Urothelium cell line (cell line): ENCODE measurements at places on chromosomes 2 and 18.

GRCh38 chr2:37558623-37559022 is 112.8 kb downstream of the CDC42EP3 start:
- no peak for DNase-seq

GRCh38 chr2:138814123-138814898 is 34.1 kb upstream of the NXPH2 start:
- DNase-seq, result no peak

DNA sequence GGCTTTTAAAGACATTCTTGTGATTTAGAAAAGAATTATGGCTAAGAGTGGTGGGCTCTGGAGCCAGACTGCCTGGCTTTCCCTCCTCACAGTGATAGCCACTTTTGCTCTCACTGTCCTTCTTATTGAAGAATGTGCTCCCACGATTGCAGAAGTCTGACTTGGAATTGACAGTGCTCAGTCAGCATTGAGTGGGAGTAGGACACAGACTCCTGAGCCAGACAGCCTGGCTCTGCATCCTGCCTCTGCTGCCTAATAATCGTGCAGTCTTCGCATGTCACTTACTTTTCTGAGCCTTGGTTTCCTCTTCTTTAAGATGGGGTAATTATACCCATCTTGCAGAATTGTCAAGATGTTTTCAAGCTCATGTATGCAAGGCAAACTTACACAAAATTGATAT is 23.3 kb downstream of the SPATS2L start:
- no peak for DNase-seq

DNA sequence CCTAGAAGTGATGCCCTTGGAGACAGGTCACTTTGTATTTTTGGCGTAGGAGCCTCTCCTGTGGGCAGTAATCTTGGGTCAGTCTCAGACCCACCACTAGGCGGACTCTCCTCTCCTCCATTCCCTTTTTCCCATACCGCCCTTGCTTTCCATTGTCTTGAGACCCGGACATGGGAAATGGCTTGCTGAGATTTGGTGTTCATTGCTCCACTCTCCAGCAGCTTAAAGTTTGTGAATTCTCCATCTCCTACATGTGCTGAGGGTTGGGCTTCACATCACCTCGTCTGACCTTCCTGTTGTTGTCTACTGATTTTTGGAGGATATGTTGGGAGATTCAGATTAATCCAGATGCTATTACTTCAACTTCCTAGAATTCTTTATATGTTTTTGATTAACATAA is 159.2 kb upstream of the RAB12 start:
- DNase-seq, result peak; percentile 60

DNA sequence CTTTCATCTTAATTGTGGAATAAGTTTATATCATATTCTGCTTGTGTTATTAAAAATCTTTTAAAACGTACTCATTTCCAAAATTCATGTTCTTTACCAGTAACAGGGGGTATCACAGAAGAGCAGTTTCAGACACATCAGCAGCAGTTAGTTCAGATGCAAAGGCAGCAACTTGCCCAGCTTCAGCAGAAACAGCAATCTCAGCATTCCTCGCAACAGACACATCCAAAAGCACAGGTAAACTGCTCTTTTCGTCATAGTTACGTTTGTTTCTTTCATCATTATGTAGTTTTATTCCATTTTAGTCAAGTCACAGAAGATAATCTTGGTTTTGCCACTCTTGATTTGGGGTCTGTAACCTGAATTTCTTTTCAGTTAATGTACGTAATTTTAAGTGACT is 93.5 kb upstream of the KIF5C start:
- no peak for DNase-seq

GRCh38 chr2:67131257-67131609 is 265.9 kb upstream of the ETAA1 start:
- DNase-seq, result no peak
